ENCODE measurements at places on chromosomes 6 and 20.

GRCh38 chr6:63709148-63709547 lies 73.5 kb downstream of the PHF3 start:
- DNase-seq, result no peak

DNA sequence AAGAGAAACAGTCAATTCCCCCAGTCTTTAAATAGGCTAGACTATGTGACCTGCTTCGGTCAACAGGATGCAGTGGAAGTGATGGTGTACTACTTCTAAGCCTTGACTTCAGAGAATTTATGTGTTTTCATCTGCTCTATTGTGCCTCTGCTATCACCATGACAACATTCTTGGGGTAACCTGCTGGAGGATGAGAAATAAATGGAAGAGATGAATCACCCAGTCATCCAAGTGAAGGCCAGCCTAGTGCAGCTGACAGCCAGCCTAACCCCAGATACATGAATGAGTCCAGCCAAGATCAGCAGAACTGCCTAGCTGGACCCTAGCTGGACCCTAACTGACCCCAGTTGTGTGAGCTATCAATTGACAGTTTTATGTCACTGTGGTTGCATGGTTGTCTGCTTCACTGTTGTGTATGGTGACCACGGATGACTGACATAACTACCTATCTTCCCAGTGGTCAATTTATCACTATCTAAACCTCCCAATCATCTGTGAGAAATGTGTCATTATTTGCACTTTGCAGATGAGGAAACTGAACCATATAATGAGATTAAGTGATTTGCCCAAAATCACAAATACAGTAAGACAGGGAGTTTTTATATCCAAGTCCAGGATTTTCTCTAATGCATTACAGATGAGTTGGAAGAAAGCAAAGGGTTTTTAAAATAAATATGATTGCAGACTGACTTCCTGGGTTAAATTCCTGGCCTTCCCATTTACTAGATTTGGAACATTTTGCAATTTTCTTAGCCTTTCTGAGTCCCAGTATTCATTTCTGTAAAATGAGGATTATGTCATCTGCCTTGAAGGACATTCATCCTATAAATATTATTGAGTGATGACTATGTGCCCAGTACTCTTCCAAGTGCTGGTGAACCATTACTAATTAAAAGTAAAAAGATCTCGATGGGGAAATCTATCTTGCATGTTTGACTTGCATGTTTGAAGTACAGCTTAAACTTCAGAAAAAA lies 136.4 kb upstream of the PLCB4 start:
- no peak for DNase-seq

DNA sequence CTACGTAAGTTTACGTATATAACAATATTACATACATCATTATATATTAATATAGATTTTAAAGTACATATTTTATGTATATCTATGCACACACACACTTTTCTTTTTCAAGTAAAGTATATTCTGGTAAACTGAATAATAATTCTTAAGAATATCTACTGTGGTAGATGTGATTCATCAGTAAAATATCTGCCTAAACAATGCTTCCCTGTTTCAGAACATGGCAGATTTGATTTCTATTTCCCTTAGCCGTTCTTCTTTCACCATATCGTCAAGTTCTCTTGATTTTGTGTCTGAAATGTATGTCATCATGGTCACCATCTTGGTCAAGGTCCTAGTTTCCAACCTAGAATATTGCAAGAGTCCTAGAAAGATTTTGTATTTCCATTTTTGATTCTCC lies 195.6 kb downstream of the HDGFL1 start:
- DNase-seq, result no peak

- DNase-seq, result no peak
Measured at GRCh38 chr6:157483770-157484169, 102.8 kb downstream of the ZDHHC14 start.

DNA sequence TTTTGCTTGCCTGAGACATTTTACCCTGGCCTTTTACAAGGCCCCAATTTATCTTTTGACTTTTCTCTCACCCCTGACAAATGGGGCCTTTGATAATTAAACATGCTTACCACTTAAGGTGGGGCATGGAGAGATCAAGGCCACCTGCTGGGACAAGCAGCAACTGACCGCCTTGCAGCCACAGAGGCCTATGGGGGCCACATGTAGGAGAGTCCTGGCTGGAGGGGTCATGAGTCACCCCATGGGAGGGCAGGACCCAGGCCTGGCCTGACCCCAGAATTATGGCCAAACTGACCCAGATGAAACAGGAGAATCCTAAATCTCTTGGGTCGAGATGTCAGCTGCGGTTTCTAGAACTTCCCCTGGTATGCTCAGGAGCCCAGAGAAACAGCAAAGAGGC lies 8.5 kb upstream of the OCSTAMP start:
- DNase-seq, result no peak

- DNase-seq, result no peak
Measured at GRCh38 chr6:84773431-84774156, 9.2 kb upstream of the TBX18 start.

GRCh38 chr6:151974061-151974617 lies 166.7 kb downstream of the ESR1 start:
- DNase-seq, result no peak

- no peak for DNase-seq
Measured at GRCh38 chr6:85348643-85349042, 101.2 kb upstream of the NT5E start.

DNA sequence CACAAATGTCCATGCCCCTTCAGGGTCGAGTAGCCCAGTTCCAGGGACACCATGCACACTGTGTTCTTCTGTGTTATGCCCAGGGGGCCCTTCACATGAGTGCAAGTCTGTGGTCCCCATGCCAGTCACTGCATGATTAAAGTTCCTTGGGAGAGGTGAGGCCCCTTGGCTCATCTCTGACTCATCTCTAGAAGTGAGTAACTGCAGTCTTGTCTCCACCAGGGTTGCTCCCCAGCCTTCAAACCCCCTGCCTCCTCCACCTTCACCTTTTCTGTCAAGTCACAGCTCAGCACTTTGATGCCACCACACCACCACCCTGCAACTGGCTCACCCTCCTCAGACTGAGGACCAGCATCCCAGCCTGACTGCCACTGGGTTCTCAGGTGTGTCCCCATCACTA lies 161.7 kb downstream of the UNC5CL start:
- no peak for DNase-seq

GRCh38 chr6:170222498-170223471 lies 68.1 kb downstream of the DLL1 start:
- peak; percentile 70 for DNase-seq

DNA sequence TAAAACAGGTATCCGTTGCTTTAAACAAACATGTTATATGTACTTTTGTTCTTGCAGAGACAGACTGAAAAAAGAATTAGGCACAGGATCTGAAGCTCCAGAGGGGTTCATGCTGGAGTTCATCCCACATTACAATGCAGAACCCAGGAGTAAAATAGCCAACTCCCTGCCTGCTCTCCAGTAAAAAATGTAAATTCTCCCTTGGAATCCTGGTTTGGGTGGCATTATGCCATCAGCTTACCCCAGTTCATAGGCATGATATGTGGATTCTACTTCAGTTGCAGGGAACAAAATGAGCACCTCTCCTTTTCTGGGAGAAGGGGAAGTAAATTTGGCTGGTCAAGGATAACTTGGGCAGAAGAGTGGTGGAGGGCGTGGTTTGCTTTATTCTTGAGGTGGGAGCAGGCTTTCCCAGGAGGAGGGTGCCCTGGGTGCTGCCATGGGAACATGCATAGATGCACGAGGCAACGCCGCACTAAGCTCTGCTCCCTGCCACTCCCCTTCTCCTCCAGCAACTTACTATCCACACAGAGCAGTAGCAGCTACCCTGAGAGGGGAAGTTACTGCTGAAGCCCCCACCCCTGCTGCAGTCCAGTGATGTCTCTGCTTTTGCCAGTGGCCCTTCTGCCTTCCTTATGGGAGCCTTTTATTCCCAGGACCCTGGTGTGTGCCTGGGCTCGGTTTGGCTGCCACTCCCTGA lies 71.6 kb upstream of the GLP1R start:
- DNase-seq, result no peak

Measured in NCI-H1417 treated with DMSO at 0.1 percent for 48 hours (cell line).